Psoas muscle (tissue), 8 donors: ENCODE measurements at places on chromosomes 3 and 15. TPM values are rescaled to one million over a fixed set of nuclear protein-coding genes. Genes with fewer than 3 reads are reported as not detected.
A peak's percentile ranks its signal among the peaks of the same experiment; 100 is the strongest.

- DNase-seq = peak; percentile 2
Observed at GRCh38 chr3:126124896-126125295, 41.0 kb upstream of the SLC41A3 start.

DNA sequence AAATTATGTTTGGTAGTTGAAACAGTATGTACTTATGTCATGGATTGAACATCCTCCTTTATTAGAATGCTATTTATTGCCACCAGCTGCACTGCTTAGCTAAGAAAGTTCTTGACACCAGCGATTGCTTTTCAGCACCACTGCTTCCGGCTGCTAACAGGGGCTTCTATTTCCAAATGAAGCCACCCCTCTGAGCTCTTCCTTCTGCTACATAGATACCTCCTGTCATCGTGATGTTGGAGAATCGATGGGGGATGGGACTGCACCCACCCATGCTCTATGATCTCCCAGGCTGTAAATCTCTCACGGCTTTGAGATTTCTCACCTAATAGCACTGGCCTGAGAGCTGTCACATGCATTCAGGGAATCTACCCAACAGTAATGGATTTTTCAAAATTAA is 259.2 kb downstream of the MEIS2 start:
- DNase-seq = no peak

HIGD2B gene
- not detected for total RNA-seq

CPNE9 gene
- not detected for total RNA-seq
